ENCODE measurements at places on chromosomes 7 and 10.

- DNase-seq = no peak
These were observed 223.2 kb downstream of the FANK1 start for GRCh38 chr10:126119599-126119998.

- no peak for DNase-seq
These were observed 27.1 kb upstream of the SGCE start for GRCh38 chr7:94683066-94683465.

- no peak for DNase-seq
These were observed 643.2 kb downstream of the LRMDA start for GRCh38 chr10:76074659-76075058.

- no peak for DNase-seq
These were observed 52.9 kb downstream of the VIPR2 start for GRCh38 chr7:159091480-159092475.

DNA sequence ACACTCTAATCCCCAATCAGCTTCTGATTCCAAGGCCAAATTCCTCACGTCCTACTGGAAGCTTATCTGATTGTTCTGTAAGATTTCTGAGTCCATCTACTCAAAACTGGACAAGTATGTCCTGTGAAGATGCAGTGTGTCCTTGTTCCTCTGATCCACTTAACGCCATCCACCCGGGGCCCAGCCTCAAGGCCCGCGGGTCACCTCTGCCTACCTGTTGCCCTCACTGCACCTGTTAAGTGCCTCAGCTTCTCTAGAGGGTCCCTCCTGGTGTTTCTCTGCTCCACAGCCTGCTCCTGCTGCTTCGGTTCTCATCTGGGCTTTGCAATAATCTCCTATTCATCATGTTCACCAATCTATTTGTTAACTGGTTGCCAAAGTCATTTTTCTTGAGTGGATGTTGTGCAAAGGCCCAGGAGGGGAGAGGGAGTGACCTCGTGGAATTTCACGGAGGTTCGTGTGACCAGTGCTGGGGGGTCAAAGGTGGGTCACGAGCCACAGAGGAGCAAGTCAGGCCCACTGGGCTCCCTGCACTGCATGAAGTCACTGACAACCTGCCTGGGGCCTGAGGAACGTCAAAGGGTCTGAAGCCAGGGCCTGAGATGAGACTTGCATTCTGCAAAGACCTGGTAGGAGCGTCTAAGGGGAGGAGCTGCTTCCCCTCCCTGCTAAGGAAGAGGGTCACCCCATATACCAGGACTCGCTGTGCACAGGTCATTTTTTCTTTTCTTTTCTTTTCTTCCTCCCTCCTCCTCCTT lies 338.1 kb downstream of the WDR37 start:
- no peak for DNase-seq

Data from stimulated activated CD4-positive, alpha-beta T cell treated with anti-CD3 and anti-CD28 coated beads, Interleukin-4, amount 100 ng/mL, for 4 hours (primary cell).